Activated naive CD4-positive, alpha-beta T cell treated with anti-CD3 and anti-CD28 coated beads for 36 hours (primary cell): ENCODE measurements at places on chromosomes 3 and 15.

DNA sequence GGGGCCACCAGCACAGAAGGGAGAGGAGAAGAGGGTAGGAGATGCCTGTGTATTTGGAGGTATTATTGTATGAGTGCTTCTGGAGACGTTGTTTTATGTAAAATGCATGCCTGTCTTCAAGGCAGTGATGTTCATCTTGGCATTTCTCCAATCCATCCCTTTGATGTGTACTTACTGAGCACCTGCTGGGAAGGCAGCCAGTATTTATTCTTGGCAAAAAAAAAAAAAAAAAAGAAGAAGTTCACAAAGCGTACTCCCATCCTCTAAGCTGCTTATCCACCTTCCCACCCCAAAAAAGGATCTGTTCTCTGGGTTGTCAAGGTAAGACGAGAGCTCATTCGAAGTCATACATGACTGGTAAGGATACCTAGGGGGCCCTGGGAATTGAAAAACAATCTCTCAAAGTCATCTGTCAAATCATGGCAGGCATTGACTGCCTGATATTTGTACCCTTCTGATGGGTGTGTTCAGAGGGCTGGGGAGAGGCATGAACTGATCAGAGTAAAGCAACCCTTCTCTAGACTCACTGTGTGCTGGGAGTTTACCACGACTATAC is 30.0 kb upstream of the SLC6A1 start:
- H3K4me3 ChIP-seq = no peak overlapping the region
- no peaks in the 10 kb centered on the region for H3K36me3 ChIP-seq

GRCh38 chr3:187132666-187133065 is 6.6 kb downstream of the RPL39L start:
- H3K27ac ChIP-seq = no peak overlapping the region
- H3K36me3 ChIP-seq = peaks cover 26% of the 10 kb centered on the region
- no peak for DNase-seq
- peaks cover 43% of the 10 kb centered on the region for H3K4me1 ChIP-seq

- no peak for DNase-seq
- H3K4me1 ChIP-seq = no peaks in the 10 kb centered on the region
- H3K27me3 ChIP-seq = no peaks in the 10 kb centered on the region
- H3K4me3 ChIP-seq = no peak overlapping the region
- no peak overlapping the region for H3K27ac ChIP-seq
These were observed 57.2 kb upstream of the MME start for GRCh38 chr3:155022896-155023295.

DNA sequence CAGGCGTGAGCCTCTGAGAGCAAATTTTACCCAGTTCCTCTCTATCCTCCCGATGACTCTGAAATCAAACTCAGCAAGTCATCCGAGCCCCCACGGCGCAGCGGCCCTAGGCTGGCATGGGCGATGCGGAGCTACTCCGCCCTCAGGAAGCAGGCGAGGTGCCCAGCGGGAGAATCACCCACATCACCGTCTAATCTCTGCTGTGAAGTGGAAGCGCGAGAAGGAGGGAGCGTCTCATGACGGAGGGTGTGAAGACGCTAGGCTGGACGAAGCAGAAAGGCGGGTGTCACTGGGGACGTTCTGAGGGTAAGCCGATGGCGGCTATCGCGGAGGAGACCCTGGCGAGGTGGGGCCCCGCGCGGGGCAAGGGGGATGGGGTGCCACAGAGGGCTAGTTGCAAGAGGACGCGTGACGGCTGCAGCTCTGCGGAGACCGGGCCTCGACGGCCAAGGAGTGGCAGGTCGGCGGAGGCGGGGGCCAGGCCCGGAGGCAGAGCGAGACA is 9.1 kb upstream of the GNAI2 start:
- H3K27ac ChIP-seq = peak overlapping the region; percentile 80
- peak; percentile 67 for DNase-seq
- no peaks in the 10 kb centered on the region for H3K27me3 ChIP-seq
- peaks cover 18% of the 10 kb centered on the region for H3K4me1 ChIP-seq
- no peaks in the 10 kb centered on the region for H3K36me3 ChIP-seq

DNA sequence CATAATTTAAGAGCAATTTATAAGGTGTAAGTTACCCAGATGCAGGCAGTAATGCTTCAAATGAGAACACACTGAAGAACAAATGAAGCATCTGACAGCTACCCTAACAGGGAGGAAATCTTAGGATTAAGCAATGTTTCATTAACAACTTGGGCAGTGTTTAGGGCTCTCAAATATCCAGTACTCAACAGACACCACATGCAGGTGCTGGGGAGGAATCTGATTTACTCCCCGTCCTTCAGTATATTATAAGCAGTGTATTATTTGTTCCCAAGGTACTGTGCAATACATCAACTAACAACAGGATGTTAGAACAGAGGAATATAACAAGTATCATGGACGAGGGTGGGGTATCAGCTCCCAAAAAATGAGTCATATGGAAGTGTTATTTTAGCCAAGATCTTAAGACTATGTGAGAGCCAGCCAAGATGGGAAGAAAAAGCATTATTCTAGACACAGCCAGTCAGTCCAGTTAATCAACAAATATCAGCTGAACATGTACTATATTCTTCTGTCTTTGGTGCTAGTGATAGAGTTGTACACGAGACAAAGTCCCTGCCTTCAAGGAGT is 20.4 kb downstream of the BTBD1 start:
- no peak overlapping the region for H3K27ac ChIP-seq
- H3K4me1 ChIP-seq = peaks cover 2% of the 10 kb centered on the region
- DNase-seq = no peak
- H3K4me3 ChIP-seq = no peak overlapping the region
- peaks cover 30% of the 10 kb centered on the region for H3K36me3 ChIP-seq

DNA sequence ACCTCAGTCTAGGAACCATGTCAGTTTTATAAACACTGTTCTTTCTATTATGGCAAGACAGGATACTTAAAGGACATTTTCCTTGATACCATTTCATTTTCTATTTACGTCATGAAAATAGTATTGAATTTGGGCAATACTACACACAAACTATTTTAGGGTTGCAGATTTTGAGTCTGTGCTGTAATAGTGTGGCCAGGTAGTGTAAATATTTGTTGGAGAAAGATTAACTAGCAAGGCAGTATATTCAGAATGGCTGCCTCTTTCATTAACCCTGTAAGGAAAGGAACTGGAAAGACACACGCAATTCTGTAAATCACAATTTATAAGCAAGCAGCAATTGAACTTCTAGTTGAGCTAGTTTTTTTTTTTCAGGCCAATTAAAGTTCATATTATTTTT is 2.0 kb downstream of the CTXND1 start:
- H3K36me3 ChIP-seq = no peaks in the 10 kb centered on the region
- no peak overlapping the region for H3K4me3 ChIP-seq
- no peak overlapping the region for H3K27ac ChIP-seq
- peaks cover 43% of the 10 kb centered on the region for H3K27me3 ChIP-seq

DNA sequence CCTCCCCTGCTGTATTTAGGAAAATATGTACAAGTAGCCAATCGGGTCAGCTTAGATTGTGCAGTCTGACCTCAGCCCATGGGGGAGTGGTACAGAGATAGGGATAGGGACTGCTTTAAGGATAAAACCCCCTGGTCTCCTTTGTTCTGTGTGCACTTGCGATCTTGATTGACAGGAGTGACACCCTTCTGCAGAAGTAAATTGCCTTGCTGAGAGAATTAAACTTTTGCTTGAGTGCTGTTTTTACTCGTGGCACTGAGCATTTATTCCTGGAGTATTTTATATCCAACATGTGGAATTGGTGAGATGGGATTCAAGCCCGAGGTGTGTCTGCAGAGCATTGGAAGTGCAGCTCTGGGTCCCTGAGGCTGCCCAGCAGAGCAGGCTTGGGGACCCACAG is 23.9 kb upstream of the RPL32 start:
- no peak overlapping the region for H3K4me3 ChIP-seq
- H3K36me3 ChIP-seq = no peaks in the 10 kb centered on the region
- H3K27ac ChIP-seq = no peak overlapping the region

GRCh38 chr3:194056731-194057415 is 79.1 kb upstream of the HES1 start:
- H3K27me3 ChIP-seq = peaks cover 10% of the 10 kb centered on the region
- H3K4me1 ChIP-seq = peaks cover 10% of the 10 kb centered on the region
- peaks cover 1% of the 10 kb centered on the region for H3K36me3 ChIP-seq
- H3K27ac ChIP-seq = no peak overlapping the region

GRCh38 chr3:177440456-177441104 is 243.3 kb upstream of the TBL1XR1 start:
- no peak overlapping the region for H3K4me3 ChIP-seq
- no peaks in the 10 kb centered on the region for H3K4me1 ChIP-seq
- H3K36me3 ChIP-seq = no peaks in the 10 kb centered on the region
- DNase-seq = no peak
- H3K27me3 ChIP-seq = no peaks in the 10 kb centered on the region

- no peak overlapping the region for H3K27ac ChIP-seq
- peaks cover 6% of the 10 kb centered on the region for H3K4me1 ChIP-seq
- H3K27me3 ChIP-seq = no peaks in the 10 kb centered on the region
- no peak for DNase-seq
- H3K4me3 ChIP-seq = no peak overlapping the region
- H3K36me3 ChIP-seq = peaks cover 21% of the 10 kb centered on the region
These were observed 275.6 kb downstream of the BBX start for GRCh38 chr3:107798381-107798780.

GRCh38 chr3:49411535-49411967 is 225 bp downstream of the RHOA start:
- no peaks in the 10 kb centered on the region for H3K27me3 ChIP-seq
- peak overlapping the region; percentile 92 for H3K27ac ChIP-seq
- H3K4me1 ChIP-seq = peaks cover 64% of the 10 kb centered on the region
- DNase-seq = peak; percentile 65
- H3K36me3 ChIP-seq = peaks cover 15% of the 10 kb centered on the region
- H3K4me3 ChIP-seq = peak overlapping the region; percentile 94

- H3K27me3 ChIP-seq = no peaks in the 10 kb centered on the region
- H3K36me3 ChIP-seq = peaks cover 5% of the 10 kb centered on the region
- DNase-seq = peak; percentile 28
- peak overlapping the region; percentile 52 for H3K27ac ChIP-seq
These were observed 889 bp upstream of the LRRIQ4 start for GRCh38 chr3:169811631-169812331.

GRCh38 chr15:85788771-85789495 is 5.8 kb downstream of the KLHL25 start:
- no peak for DNase-seq
- no peak overlapping the region for H3K27ac ChIP-seq
- peaks cover 3% of the 10 kb centered on the region for H3K36me3 ChIP-seq

DNA sequence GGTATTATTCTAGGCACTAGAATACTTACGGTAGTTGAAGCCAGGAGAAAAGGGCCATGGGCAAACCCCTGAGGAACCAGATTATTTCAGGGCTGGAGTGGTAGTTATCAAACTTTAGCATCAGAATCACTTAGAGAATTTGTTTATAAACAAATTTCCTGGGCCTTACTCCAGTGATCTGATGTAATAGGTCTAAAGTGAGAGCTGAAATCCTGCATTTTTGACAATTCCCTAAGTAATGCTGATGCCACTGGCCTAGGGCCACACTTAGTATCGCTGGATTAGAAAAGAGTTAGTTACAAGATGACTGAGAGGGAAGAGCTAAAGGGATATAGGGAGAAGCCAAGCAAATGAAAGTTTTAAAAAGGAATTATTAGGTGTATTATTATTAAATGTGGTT is 412.5 kb upstream of the THRB start:
- no peaks in the 10 kb centered on the region for H3K27me3 ChIP-seq
- H3K4me1 ChIP-seq = no peaks in the 10 kb centered on the region
- no peak overlapping the region for H3K4me3 ChIP-seq
- H3K36me3 ChIP-seq = no peaks in the 10 kb centered on the region
- DNase-seq = no peak

DNA sequence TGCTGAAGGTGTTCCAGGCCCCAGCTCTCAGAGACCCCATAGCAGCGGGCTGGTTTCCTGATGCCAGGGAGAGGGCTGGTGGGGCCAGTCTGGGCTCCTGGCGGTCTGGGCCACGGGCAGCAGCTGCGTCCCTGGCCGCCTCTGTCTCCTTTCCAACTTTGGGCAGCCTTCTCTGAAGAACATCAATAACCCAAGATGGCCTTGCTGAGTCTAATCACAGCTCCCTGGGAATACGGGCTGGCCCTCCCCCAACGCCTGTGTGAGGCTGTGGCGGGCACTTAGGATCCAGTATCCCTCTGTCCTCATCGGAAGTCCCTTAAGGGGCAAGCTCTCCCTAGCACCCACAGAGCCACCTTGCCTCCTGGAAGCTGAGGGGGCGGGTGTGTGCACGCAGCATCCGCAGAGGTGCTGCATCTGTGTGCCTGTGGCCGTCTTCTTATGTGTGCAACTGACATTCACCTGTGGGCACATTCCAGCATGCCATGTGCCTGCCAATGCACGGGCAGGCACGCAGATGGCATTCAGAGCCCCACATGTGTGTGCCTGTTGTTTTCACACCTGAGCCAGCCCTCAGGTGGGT is 2.1 kb downstream of the ATP2B2 start:
- no peak for DNase-seq
- H3K4me3 ChIP-seq = no peak overlapping the region
- H3K27me3 ChIP-seq = peaks cover 13% of the 10 kb centered on the region
- no peak overlapping the region for H3K27ac ChIP-seq

- H3K27ac ChIP-seq = no peak overlapping the region
- no peaks in the 10 kb centered on the region for H3K4me1 ChIP-seq
- H3K27me3 ChIP-seq = peaks cover 28% of the 10 kb centered on the region
- no peaks in the 10 kb centered on the region for H3K36me3 ChIP-seq
- no peak for DNase-seq
These were observed 33.4 kb downstream of the AQP9 start for GRCh38 chr15:58171476-58172061.

DNA sequence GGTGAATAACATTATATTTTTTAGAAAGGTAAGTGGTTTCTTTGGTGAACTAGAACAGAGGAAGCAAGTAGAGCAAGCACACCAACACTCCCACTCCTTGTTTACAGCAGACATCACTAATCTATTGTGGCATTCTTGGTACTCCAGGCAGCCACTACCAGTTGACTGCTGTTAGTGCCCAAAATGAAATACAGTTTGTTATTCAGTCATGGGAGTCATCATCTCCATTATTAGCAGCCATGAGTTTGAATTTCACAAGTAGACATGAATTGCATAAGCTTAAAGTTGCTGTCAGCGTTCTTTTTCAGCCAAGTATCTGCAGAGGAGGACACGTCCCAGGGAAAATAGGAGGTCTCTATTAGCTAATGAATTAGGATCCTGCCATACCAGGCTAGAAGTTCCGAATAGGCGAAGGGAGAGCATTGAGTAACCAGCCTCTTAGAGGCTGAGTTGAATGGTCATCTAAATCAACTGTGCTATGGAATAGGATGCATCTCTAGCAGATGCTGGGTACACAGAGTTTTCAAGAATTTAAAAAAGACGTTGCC is 252.7 kb upstream of the ICE2 start:
- peaks cover 18% of the 10 kb centered on the region for H3K36me3 ChIP-seq
- no peaks in the 10 kb centered on the region for H3K27me3 ChIP-seq
- no peak overlapping the region for H3K27ac ChIP-seq
- no peak overlapping the region for H3K4me3 ChIP-seq
- peaks cover 42% of the 10 kb centered on the region for H3K4me1 ChIP-seq
- no peak for DNase-seq

GRCh38 chr3:148333091-148333490 is 364.6 kb upstream of the AGTR1 start:
- no peaks in the 10 kb centered on the region for H3K36me3 ChIP-seq
- no peaks in the 10 kb centered on the region for H3K27me3 ChIP-seq
- no peaks in the 10 kb centered on the region for H3K4me1 ChIP-seq
- DNase-seq = no peak
- H3K27ac ChIP-seq = no peak overlapping the region

GRCh38 chr3:4006288-4006687 is 207.1 kb downstream of the LRRN1 start:
- DNase-seq = no peak
- H3K27me3 ChIP-seq = no peaks in the 10 kb centered on the region
- no peak overlapping the region for H3K27ac ChIP-seq
- no peak overlapping the region for H3K4me3 ChIP-seq
- no peaks in the 10 kb centered on the region for H3K4me1 ChIP-seq
- H3K36me3 ChIP-seq = no peaks in the 10 kb centered on the region

- H3K4me1 ChIP-seq = peaks cover 35% of the 10 kb centered on the region
- DNase-seq = no peak
- peaks cover 19% of the 10 kb centered on the region for H3K36me3 ChIP-seq
- H3K4me3 ChIP-seq = no peak overlapping the region
These were observed 15.7 kb downstream of the PLEKHO2 start for GRCh38 chr15:64857421-64857820.
